Renal pelvis (tissue), 12 donors: ENCODE measurements at places on chromosomes 16 and 17. TPM values are rescaled to one million over a fixed set of nuclear protein-coding genes. Genes with fewer than 3 reads are reported as not detected.

The SLFN5 gene
- 15.3 TPM for polyA plus RNA-seq

DNA sequence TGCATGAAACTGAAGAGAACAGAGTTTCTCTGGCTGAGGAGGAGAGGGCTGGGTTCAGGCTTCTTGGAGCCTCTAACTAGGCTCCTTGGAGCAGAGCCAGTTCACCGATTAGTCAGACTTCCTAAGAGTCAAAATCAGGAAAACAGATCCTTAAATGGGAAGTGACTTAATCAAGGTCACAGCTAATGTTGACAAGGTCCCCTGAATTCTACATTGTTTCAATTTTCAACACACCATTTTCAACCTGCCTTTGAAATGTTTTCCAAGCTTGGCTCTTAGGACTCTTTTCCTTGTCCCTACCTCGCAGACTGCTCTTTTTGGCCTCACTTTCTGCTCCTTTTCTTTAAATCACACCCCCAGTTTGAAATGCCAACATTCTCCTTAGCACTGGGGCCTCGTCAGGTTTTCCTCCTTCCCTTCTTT lies 16.3 kb downstream of the MYL4 start:
- no peak for DNase-seq

GRCh38 chr17:70157151-70157550 lies 12.2 kb upstream of the KCNJ2 start:
- DNase-seq: no peak

The KRTAP9-4 gene
- polyA plus RNA-seq: not detected

The MYH3 gene
- 8.6 TPM for polyA plus RNA-seq

The CCDC200 gene
- polyA plus RNA-seq: 7.4 TPM

The KRT26 gene
- polyA plus RNA-seq: not detected

The GRAP gene
- 4.6 TPM for polyA plus RNA-seq
